ENCODE measurements at places on chromosomes 16 and 17.

- DNase-seq: no peak
These were observed 23.9 kb downstream of the ACLY start for GRCh38 chr17:41894791-41895331.

DNA sequence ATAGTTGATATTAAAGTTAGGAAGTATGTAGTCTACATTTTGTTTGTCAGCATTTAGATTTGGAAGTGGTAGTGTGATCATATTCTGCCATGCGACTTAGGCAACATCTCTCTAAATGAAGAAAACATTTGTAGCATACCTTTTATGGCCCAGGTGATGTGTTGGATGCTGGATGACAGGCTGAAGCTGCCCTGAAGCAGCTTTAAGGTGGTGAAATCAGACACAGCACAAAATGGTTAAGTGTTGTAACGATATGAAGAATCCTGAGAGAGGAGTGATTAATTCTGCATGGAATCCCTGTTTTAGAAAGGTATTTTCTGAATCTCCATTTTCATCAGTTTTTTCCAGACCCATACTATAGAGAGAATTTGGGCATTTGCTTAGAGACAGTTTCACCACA, 28.3 kb downstream of the AATF start:
- no peak for DNase-seq

- no peak for DNase-seq
These were observed 9.3 kb downstream of the ARRB2 start for GRCh38 chr17:4719684-4720221.

GRCh38 chr17:10372906-10373305, at the start of gene MYH13:
TSS of gene MYH13 (minus strand) at chr17:10373006. CDS start at chr17:10364530, 8,476 bp downstream.
- DNase-seq: no peak

DNA sequence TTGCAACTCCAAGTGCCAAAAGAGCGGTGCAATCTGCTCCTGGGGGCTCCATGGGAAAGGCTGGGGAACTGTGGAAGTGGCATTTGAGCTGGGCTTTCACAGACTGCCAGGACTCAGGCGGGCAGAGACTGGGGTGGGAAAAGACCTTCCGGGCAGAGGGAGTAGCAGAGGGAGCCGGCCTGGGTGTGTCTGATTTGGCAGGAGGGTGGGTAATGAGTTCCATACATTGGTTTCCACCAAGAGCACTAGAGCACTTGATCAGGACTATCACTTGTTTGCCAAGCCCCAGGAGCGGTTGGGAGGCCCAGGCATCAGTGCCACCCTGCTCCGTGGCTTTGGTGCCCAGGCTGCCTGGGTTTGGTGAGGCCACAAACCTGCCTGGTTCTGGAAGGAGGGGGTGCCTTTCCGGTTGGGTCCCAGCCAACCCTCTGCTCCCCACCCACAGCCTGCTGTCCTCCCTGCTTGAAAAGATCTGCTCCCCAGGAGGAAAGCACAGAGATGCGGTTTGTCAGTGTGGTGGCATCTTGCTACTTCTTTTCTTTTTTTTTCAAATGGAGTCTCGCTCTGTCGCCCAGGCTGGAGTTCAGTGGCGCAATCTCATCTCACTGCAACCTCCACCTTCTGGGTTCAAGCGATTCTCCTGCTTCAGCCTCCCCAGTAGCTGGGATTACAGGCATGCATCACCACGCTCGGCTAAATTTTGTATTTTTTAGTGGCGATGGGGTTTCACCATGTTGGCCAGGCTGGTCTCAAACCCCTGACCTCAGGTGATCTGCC, 3.5 kb upstream of the TRIM47 start:
- no peak for DNase-seq
